ENCODE measurements at places on chromosomes 2 and 18.

DNA sequence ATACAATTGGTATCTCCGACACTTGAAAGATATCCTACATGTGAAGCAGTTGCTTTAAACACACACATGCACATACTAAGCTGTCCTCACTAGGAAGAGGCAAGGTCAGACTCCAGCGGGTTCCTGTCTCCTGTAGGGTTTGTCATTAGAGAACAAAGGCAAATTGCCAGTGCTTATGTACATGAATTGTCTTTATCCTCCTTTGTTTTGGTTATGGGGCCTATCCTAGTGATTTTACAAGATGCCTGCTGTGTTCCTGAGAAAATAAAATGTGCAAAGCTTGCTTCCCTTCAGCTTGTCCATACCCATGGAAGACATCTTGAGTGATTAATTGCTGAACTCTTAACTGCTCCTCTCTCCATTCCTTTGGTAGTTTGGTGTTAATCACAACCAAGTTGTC, 86.7 kb upstream of the SLC39A10 start:
- no peak for DNase-seq

DNA sequence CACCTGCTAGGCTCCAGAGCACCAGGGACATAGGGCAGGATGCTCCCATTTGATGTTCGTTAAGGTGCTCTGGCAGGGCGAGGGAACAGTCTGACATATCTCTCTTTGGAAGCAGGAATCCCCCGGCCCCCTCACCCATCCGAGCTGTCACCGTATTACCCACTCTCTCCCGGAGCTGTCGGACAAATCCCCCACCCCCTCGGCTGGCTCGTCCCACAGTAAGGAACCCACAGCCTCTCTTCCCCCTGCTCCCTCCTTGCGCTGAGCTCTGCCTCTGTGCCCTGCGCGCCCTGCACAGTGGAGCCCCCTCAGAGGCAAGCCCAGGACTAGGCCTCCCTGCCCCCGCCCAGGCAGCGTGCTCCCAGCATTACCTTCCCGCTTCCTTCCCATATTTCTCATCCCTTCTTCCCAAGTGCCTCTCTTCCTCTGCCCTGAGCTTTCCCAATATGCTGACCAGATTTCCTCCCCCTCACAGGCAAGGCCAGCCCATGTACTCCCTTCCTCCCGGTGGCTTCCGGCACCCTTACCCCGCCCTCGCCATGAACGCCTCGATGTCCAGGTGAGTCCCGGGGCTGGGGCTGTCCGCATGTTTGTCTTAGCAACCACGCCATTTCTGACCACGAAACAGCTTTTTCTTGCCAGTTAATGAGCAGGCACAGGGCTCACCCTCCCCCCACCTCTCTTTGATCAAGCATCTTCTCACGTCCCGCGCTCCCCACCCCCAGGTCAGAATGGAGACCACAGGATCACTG, 23.8 kb downstream of the TGOLN2 start:
- no peak for DNase-seq

DNA sequence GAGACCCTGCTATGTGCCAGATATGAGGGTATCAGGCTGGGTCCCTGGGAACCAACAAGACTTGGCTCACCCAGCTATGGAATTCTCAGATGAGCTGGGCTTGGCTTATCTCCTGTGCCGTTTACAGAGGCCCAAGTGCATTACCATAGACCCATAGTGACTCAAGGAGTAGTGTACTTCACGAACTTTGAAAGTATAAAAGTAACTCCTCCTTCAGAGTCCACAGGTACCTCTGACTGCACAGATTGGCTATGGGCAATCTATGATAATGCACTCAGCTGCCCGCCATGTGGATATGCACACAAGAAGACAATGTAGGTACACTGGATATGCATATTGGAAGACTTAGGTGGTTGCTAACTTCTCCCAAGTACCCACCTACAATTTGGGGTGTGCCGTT, 78.4 kb downstream of the QPCT start:
- no peak for DNase-seq

GRCh38 chr18:6851480-6851879, 122.0 kb downstream of the ARHGAP28 start:
- no peak for DNase-seq

- no peak for DNase-seq
Measured at GRCh38 chr2:127641846-127642507, 4.0 kb upstream of the GPR17 start.

GRCh38 chr18:76708071-76708721, 114.2 kb upstream of the ZNF236 start:
- no peak for DNase-seq

GRCh38 chr2:137847443-137847842, 116.8 kb upstream of the HNMT start:
- DNase-seq = no peak

GRCh38 chr2:7023542-7023941, 106.3 kb downstream of the RNF144A start:
- DNase-seq = no peak

- no peak for DNase-seq
Measured at GRCh38 chr18:61851940-61852451, 40.8 kb downstream of the RNF152 start.

GRCh38 chr18:2223849-2224248, 347.5 kb downstream of the METTL4 start:
- DNase-seq = no peak

GRCh38 chr2:228927028-228928010, 343.8 kb downstream of the PID1 start:
- no peak for DNase-seq

GRCh38 chr2:140348826-140349225, 1568.6 kb upstream of the NXPH2 start:
- no peak for DNase-seq

DNA sequence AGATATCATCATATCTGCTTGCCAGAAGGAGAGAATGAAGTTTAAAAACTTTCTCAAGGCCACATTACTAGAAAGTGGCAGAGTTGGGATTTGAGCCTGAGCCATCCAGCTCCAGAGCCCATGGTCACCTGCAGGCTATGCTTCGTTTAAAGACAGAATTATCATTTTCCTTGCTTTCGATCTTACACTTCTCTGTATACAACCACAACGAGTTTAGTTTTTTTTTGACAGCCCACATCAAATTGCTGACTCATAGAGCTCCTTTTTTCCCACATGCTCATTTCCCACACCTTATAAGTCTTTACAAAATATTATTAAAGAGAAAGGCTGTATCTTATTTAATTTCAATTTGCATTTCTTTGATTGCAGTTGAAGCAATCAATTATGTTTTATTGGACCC, 6.5 kb downstream of the PLEK start:
- no peak for DNase-seq

GRCh38 chr2:190519975-190520767, 14.4 kb downstream of the NEMP2 start:
- DNase-seq = no peak

Measured in stimulated activated effector memory CD8-positive, alpha-beta T cell treated with anti-CD3 and anti-CD28 coated beads, Interleukin-12 subunit alpha, Interleukin-12 subunit beta, amount 100 ng/mL, for 72 hours (primary cell).